ENCODE measurements at places on chromosomes 3 and 15.

DNA sequence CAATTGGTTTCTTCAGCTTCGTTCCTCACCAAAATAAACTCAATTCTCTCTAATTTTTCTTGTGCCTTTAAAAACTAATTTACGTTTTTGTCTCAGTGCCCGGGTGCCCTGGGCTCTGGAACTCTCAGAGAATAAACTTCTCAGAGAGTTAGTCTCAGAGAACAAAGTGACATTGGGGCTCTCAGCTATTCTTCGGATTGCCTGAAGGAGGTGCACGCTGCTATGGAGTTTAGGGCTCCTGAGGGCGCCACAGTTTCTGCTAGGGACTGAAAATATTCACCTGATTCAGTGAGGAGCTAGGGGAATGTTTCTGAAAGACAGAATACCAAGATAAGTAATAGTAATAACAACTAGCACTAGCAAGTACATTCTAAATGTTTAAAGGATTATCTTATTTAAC is 22.7 kb downstream of the ZIC4 start:
- peak; percentile 45 for DNase-seq

DNA sequence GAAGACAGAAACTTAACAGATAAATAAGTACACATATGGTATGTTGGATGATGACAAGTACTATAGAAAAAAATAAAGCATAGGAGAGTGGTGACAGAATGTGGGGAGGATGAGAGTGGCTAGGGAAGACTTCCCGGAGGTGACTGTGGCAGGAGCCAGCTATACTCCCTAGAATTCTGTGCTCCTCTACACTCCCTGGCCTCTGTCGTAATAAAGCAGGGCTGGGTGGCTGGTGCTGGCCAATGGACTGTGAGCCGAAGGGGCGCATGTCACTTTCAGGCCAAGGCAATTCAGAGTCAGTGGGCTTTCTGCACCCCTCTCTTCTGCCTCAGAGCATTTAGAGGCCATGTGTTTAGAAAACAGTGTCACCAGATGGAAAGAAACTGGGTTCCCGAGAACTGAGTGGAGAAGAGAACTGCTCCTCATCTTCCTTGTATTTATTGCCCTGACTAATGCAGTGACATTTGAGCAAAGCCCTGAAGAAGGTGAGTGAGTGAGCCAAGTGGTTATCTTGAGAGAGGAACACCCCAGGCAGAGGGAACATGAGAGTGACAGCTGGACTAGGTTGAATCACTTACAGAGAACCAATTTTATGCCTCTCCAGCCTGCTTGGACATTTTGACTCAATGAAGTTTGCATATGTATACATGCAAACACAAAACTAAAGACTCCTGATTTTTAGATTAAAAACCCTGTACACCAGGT is 5.2 kb upstream of the VPS8 start:
- DNase-seq = no peak

DNA sequence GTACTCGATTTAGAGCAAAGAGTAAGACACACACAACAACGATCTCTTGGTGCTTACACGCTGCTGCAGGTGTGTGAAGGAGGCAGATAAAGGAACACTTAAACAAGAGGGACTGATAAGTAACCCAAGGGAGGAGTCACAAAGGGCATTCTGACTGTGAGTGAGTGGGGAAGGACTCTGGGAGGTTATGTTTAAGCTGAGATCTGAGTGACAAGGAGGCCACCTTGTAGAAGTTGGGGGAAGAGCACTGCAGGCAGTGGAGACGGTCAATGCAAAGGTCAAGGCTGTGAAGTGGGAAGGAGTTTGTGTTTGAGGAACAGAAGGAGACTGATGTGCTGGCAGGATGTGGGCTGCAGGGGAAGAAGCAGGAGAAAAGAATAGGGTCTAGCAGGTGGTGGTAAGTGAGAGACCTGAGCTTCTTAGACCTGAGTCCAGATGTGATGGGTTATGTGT is 63.1 kb downstream of the LPP start:
- DNase-seq = peak; percentile 65

GRCh38 chr3:184746131-184747120 is 34.6 kb upstream of the MAGEF1 start:
- no peak for DNase-seq

DNA sequence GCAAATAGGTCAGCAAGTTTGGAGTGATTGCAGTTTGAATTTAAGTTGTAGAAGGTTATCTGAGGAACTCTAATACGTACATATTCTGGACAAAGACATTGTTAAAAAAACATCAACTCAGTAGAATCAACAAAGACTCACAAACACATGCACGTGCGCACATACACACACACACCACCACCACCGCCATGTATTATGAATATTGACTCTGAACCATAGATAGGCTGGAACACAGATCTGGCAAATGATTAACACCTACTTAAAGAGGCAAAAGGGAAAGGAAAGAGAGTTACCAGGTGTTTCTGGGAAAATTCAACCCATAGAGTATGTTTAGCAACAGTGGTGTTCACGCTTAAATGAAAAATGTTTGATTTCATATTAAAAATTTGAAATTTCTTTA is 334.2 kb upstream of the ALCAM start:
- no peak for DNase-seq

DNA sequence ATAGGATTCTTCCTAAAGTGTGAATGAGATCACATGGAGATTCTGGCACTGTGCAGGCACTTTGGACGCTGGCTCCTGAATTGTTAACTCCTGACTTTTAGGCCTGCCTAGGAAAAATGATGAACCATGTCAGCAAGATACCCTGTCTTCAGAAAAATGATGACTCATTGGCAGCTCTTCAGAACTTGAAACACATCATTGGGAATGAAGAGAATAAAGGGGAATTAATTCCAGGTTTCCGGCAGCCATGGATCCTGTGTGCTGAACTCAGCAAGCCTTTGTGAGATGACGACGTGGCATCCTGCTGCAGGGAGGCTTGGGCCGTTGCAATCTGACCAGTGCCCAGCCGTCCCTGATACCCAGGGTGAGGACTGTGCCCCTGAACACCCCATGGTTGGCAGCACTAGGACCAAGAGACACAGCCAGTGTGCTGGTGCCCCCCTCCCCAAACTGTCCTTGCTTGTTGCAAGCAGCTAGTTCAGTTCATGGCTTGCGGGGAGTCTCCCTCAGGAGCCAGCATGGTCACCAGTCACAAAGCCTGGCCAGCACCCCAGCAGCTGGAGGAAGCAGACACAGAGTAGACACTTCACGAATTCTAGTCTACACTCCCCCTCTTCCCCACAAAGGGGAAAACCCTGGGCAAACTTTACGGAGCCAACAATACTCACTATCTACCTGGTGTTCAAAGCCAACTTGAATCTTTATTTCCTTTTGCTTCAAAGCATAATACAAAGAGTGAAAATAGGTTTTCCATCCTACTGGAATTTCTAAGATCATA is 7.8 kb upstream of the LIPC start:
- DNase-seq = no peak

- DNase-seq = no peak
Measured at GRCh38 chr3:138732456-138732855, 102.3 kb downstream of the PIK3CB start.

- DNase-seq = no peak
Measured at GRCh38 chr3:46585799-46586693, 19.9 kb upstream of the LRRC2 start.

DNA sequence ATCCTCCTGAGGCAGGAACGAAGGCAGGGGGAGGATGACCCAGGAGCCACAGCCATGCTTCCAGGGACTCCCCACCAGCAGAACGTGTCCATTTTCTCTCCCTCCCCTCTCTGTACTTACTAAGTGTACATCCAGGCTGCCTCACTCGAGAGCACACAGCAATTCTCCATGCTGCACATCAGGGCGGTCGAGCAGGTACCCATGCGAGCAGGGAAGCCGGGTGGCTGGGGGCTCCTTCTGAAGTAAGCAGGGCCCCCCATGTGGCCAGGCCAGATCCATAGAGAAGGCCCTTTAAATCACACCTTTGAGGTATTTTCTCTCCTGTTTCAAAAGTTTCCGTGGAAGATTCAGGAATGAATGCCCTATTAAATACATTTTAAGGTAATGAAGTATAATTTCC is 41.2 kb upstream of the SLC6A11 start:
- no peak for DNase-seq

DNA sequence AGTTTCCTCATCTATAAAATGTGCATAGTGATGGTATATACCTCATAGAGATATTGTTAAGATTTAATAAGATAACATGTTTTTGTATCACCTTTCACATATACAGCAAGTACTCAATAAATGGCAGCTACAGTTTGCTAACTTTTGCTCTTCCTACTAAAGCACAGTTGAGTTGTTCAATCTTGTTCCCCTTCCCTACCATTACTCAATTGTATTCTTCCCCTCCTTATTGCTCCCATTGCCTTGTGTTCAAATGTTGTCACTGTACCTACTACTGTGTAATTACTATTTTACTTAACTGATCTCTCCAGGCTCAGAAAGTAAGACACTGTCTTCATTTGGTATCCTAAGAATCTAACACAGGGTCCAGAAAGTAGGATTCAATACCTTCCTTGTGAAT is 5.5 kb downstream of the CD47 start:
- no peak for DNase-seq

DNA sequence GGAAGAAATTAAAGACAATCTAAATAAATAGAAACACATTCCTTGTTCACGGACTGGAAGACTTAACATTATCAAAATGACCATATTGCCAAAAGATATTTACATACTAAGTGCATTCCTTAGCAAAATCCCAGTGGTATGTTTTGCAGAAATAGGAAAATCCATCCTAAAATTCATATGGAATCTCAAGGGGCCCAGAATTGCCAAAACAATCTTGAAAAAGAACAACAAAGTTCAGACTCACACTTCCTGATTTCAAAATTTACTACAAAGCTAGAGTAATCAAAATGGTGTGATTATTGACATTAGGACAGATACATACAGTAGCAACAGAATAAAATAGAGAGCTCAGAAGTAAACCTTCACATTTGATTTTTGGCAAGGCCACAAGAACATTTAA is 515.5 kb downstream of the OCA2 start:
- no peak for DNase-seq

DNA sequence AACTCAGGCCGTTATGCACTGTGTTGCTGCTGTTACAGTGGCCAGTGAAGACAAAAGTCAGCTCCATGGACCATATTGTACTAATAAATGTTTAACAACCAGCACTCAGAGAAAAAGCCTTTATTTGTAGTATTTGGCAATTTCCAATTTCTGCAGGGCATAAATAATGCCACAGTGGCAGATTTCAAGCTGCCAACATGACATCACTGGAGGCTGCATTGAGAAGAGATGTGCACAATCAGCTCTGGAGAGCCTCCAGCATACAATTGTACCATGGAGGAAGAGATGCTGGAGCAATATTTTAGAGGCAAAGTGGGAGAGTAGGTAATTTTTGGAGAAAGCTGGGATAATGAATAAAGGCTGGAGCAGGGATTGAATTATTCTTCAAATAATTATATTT is 9.7 kb upstream of the ALCAM start:
- DNase-seq = peak; percentile 10

DNA sequence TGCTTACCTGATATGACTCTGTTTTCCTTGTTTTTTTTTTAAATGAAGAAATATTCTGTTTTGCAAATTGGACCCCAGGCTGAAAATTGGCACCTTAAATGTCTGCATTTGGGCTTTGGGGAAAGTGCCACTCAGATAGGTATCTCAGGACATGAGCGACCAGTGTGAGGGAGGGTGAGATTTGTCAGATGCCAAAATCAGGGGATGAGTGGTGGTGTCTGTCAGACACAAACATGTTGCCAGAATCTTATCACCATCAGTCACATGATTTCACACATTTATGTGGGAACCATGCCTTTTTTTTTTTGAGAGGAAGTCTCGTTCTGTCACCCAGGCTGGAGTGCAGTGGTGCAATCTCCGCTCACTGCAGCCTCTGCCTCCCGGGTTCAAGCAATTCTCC is 75.6 kb upstream of the OSBPL11 start:
- no peak for DNase-seq

GRCh38 chr3:37981348-37981664 is 9.3 kb upstream of the VILL start:
- no peak for DNase-seq

- DNase-seq = no peak
Measured at GRCh38 chr3:14133876-14134275, 9.0 kb downstream of the TMEM43 start.

DNA sequence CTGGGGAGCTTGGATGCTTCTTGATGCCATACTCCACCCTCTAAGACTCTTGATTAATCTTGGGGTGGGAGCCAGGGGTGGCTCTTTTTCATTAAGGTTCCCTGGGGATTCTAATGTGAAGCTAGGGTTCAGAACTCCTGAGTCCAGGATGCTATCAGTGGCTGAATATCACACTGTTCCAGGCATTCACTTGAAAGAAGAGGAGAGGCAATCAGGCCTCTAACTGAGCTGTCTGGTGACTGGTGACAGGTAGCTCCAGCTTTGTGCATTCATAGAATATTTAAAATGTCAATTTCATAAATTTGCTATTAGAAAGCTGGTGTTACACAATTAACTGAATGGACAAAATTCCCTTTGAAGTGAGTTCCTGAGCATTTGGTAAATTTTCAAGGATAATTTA is 139.0 kb downstream of the CHDH start:
- DNase-seq = no peak

DNA sequence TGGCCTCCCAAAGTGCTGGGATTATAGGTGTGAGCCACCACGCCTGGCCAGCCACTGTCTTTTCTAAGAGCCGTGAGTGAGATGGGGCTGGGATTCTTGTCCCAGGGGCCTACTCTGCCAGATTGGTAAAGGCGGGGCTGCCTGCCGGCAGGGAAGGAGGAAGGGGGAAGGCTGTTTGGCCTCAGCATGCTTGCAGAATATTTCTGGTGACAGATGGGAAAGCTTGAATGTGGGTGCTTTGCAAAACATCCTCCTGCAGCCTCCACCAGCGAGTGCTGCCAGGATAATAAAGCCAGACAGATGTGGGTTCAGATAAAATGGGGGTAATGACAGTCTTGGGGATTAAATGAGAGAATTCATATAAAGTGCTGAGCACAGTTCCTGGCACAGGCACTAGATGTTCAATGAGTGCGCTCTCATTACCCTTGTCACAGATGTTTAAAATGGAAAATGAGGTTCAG is 19.8 kb upstream of the ACOX2 start:
- no peak for DNase-seq

GRCh38 chr3:151322511-151322910 is 5.9 kb upstream of the GPR87 start:
- no peak for DNase-seq

DNA sequence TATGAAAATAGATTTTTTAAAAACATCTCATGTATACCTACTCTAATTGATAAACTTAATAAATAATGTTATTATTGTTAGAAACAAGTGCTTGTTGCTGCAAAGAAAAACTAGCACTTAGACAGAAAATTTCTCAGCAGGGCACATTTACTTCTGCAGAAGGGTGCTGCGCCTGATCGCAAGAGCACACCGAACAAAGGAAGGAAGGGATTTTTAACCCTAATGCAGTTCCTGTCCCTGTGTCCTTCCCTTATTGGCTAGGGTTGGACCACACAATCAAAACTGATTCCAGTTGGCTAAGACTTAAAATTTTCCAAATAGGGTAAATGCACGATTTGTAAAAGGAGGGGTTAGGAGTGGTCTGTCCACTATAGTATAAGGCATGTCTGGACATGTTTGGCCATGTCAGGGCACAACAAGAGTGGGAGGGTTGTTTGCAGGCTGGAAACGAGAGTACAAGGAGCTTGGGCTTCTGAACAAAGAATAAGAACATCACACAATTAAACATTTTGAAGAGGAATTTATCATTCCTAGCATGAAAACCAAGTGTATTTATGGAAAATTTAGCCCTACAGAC is 4.7 kb downstream of the DTWD1 start:
- DNase-seq = no peak

Measured in Karpas-422 (cell line).